ENCODE measurements at places on chromosomes 5 and 9. TPM values are rescaled to one million over a fixed set of nuclear protein-coding genes. Genes with fewer than 3 reads are reported as not detected.

- H3K27ac ChIP-seq = no peak overlapping the region
- DNase-seq = no peak
- no peak overlapping the region for H3K4me3 ChIP-seq
- H3K36me3 ChIP-seq = no peaks in the 10 kb centered on the region
- no peaks in the 10 kb centered on the region for H3K27me3 ChIP-seq
Observed at GRCh38 chr9:119020730-119021333, 348.4 kb downstream of the BRINP1 start.

ALDH7A1 gene
- 33.5 TPM for total RNA-seq

- no peaks in the 10 kb centered on the region for H3K4me1 ChIP-seq
- no peaks in the 10 kb centered on the region for H3K27me3 ChIP-seq
- no peak for DNase-seq
Observed at GRCh38 chr5:179371121-179371510, 25.9 kb upstream of the ADAMTS2 start.

TBCA gene
- total RNA-seq = 117 TPM

GRCh38 chr5:15968993-15969392 is 210.6 kb downstream of the MARCHF11 start:
- DNase-seq = no peak
- H3K27ac ChIP-seq = no peak overlapping the region
- H3K27me3 ChIP-seq = no peaks in the 10 kb centered on the region
- H3K4me3 ChIP-seq = no peak overlapping the region
- no peaks in the 10 kb centered on the region for H3K36me3 ChIP-seq
- H3K4me1 ChIP-seq = no peaks in the 10 kb centered on the region

DNA sequence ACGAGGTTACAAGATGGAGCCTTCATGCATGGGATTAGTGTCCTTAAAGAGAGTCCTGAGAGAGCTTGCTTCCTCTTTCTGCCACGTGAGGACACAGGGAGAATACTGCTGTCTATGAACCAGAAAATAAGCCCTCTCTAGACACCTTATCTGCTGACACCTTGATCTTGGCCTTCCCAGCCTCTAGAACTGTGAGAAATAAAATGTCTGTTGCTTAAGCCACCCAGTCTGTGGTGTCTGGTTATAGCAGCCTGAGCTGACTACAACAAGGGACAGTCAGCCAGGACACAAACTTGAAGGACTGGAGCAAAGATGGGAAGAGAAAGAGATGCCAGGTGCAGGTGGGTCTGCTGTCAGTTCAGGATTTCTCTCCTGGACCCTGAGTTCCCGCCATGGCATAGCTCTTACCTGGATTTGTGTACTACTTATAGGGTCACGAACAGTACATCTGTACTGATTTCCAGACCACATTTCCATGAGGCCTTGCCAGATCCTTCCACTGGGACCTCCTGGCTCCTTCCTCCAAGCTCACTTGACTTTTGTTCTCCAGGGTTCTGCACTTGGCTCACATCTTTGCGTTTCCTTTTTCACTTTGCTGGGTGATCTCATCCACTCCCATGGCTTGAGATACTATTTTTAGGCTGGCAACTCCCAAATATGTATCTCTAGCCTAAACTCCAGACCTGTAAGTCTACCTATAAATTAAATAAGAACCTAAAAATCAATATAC is 44.9 kb upstream of the LIFR start:
- no peaks in the 10 kb centered on the region for H3K27me3 ChIP-seq
- no peak overlapping the region for H3K27ac ChIP-seq
- no peak for DNase-seq
- no peaks in the 10 kb centered on the region for H3K36me3 ChIP-seq
- no peaks in the 10 kb centered on the region for H3K4me1 ChIP-seq

- no peaks in the 10 kb centered on the region for H3K27me3 ChIP-seq
- H3K4me1 ChIP-seq = no peaks in the 10 kb centered on the region
- peak overlapping the region; percentile 50 for H3K27ac ChIP-seq
- DNase-seq = peak; percentile 36
- H3K36me3 ChIP-seq = no peaks in the 10 kb centered on the region
Observed at GRCh38 chr5:137186759-137187461, 312.2 kb downstream of the SPOCK1 start.

PCDHB2 gene
- 2.2 TPM for total RNA-seq

ORM2 gene
- total RNA-seq = not detected

GRCh38 chr5:172818081-172818480 is 16.0 kb upstream of the ERGIC1 start:
- H3K27me3 ChIP-seq = no peaks in the 10 kb centered on the region
- DNase-seq = no peak
- H3K4me1 ChIP-seq = no peaks in the 10 kb centered on the region
- no peaks in the 10 kb centered on the region for H3K36me3 ChIP-seq
- H3K4me3 ChIP-seq = no peak overlapping the region

DNA sequence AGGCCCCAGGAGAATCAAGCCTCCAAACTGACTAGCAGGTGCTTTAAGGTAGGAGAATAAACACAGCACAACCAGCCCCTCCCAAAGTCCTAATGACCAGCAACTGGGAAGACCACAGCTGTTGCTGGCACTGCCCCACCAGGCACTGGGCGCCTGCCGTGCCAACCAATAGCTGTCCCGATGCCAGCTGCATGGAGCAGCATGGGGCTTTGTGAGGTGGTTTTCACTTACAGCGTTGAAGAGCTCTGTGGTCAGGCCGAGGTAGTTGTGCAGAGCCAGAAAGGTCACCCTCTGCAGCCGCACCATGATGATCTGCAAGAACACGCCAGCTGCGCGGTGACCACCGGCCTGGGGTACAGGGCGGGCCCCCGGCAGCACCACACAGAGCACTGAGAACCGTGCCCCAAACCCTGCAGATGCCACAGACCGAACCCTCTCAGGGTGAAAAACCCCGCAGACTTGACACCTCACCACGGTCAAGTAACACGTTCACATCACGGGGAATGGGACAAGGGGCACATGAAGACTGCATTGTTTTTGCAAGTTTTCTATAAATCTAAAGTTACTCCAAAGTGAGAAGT is 28.7 kb downstream of the PNPLA7 start:
- H3K27ac ChIP-seq = no peak overlapping the region
- no peaks in the 10 kb centered on the region for H3K36me3 ChIP-seq
- H3K4me1 ChIP-seq = no peaks in the 10 kb centered on the region
- H3K4me3 ChIP-seq = no peak overlapping the region
- H3K27me3 ChIP-seq = no peaks in the 10 kb centered on the region

DNA sequence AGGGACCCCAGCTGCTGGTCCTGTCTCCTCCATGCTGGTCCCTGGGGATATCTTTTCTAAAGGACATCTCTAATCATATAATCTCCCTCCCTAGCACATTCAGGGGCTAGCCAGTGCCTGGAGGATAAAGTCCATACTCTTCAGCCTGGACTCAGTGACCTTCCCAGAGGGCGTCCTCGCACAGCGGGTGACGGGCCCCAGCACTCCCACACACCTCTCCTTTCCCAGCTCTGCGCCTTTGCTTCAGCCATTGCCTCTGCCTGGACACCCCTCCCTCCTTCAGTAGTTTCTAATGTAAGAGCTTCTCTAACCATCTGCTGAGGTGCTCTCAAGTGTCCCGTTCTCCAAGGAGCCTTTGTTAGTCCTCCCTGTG is 15.2 kb upstream of the TNIP1 start:
- peaks cover 42% of the 10 kb centered on the region for H3K4me1 ChIP-seq
- no peak overlapping the region for H3K27ac ChIP-seq
- H3K36me3 ChIP-seq = peaks cover 9% of the 10 kb centered on the region
- H3K27me3 ChIP-seq = no peaks in the 10 kb centered on the region
- DNase-seq = no peak

DNA sequence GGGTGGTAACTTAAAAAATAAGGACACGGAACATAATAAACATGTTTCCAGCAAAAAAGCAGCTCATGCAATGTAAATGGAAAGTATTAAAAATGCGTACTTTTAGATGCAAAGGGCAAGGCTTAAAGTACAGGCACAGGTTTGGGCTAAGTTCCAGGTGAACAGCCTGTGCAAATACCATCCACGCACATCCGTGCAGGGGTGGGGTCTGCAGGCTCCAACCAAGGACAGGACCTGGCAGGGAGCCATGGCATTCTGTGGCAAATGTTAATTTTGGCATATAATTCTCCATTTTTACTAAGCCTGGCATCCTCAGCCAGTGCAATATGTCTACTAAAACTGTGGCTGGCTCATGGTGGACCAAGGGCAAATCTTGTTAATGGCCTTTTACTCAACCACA is 365.8 kb upstream of the DAP start:
- H3K4me3 ChIP-seq = no peak overlapping the region
- no peaks in the 10 kb centered on the region for H3K27me3 ChIP-seq
- no peaks in the 10 kb centered on the region for H3K4me1 ChIP-seq
- H3K27ac ChIP-seq = no peak overlapping the region
- H3K36me3 ChIP-seq = no peaks in the 10 kb centered on the region
- no peak for DNase-seq

GRCh38 chr5:76641514-76642120 is 18.4 kb upstream of the F2RL2 start:
- no peak overlapping the region for H3K4me3 ChIP-seq
- H3K4me1 ChIP-seq = peaks cover 4% of the 10 kb centered on the region
- peaks cover 5% of the 10 kb centered on the region for H3K36me3 ChIP-seq
- H3K27ac ChIP-seq = no peak overlapping the region

- DNase-seq = no peak
- H3K27ac ChIP-seq = no peak overlapping the region
- peaks cover 3% of the 10 kb centered on the region for H3K36me3 ChIP-seq
- no peak overlapping the region for H3K4me3 ChIP-seq
Observed at GRCh38 chr5:14729448-14730385, 65.2 kb downstream of the OTULIN start.

DNA sequence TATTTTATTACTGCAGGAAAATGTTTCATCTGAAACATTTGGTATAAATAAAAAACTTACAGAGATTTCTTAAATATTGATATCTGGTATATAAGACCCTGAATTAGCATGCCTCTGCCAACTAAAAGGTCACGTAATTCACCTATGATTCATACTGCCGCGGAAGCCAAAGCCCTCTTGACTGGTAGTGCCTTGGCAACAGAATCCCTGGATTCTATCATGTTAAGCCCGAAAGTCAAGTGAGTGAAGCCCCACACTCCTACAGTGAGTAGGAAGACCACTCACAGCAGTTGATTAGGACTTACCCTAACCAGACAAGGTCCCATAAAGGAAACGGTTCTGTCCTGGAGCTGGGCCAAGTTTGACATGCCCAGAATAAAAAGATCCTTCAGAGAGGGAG is 175.6 kb upstream of the NREP start:
- no peaks in the 10 kb centered on the region for H3K36me3 ChIP-seq
- H3K27ac ChIP-seq = no peak overlapping the region
- no peak overlapping the region for H3K4me3 ChIP-seq
- H3K4me1 ChIP-seq = no peaks in the 10 kb centered on the region
- no peaks in the 10 kb centered on the region for H3K27me3 ChIP-seq
- no peak for DNase-seq

PDGFRB gene
- 175 TPM for total RNA-seq

DNA sequence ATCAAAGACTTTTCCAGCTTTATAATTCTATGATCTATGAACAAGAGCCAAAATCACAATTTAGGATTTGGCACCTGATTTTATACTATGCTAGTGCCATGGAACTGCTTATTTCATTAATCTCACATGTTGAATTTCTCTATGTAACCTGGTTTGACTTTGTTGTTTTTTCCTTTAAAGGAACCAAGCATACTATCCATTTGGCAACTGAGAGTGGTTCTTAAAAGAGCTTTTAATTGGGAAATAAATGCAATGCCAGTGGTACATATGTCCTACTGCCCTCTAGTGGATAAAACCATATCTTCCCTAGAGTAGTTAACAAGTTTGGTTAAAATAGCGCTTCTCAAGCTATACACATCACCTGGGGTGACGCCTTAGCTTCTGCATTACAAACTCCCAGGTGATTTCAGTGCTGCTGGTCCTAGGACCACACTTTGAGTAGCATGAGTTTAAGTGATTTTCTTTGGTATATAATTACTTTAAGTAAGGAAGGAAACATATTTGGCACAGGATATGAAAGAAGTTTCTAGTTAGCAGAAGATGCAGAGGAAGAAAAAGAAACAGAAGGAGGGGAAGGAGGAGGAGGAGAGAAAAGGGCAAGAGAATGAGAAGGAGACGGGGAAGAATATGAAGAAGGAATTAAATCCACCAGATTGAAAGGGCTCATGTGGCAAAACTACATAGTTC is 56.8 kb downstream of the FGF10 start:
- H3K4me1 ChIP-seq = no peaks in the 10 kb centered on the region
- no peak overlapping the region for H3K4me3 ChIP-seq
- no peak for DNase-seq

ZNF367 gene
- total RNA-seq = 2.5 TPM

DNA sequence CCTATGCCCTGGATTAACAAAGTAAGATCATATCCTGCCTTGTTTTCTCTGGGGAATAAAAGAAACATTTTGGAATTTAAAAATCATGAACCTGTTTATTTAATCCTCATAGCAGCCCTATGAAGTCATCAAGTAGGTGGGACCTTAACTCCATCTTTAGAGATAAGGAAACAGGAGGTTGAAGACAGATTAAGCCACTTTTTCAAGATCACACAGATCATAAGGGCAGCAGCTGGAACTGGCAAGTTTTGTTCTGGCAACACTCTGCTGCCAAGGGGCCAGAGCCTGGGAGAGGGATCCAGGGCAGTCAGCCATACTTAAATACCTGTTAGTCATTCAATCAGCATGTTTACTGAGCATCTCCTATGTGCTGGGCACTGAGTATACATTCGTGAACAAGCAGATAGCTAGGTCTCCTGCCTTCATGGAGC is 63.7 kb downstream of the SLC1A1 start:
- DNase-seq = no peak
- no peak overlapping the region for H3K4me3 ChIP-seq
- H3K36me3 ChIP-seq = no peaks in the 10 kb centered on the region
- peak overlapping the region; percentile 21 for H3K27ac ChIP-seq
- H3K4me1 ChIP-seq = no peaks in the 10 kb centered on the region
- no peaks in the 10 kb centered on the region for H3K27me3 ChIP-seq

DNA sequence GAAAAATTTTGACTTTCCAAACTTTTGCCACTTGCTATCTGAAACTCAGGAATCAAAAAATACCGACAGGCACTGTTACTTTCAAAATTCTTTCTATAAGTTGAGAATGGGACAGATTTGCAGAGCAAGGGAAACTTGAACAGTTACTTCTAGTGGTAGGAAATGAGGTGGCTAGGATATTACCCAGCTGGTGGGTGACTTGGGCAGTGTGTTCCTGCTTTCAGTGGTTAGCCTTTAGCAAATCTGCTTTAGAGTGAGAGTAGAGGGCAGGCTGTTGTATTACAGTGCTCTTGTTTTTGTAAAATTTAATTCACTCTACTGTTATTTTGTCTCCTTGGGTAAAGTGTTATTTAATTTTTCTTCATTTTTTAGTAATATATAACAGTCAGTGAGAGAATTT is 40.2 kb upstream of the ROPN1L start:
- H3K27ac ChIP-seq = no peak overlapping the region
- no peak overlapping the region for H3K4me3 ChIP-seq
- no peaks in the 10 kb centered on the region for H3K36me3 ChIP-seq
- H3K4me1 ChIP-seq = no peaks in the 10 kb centered on the region
- H3K27me3 ChIP-seq = no peaks in the 10 kb centered on the region
- DNase-seq = no peak

BTNL8 gene
- total RNA-seq = not detected

SVEP1 gene
- total RNA-seq = 97.8 TPM
